ENCODE measurements at places on chromosomes 11 and 22.

DNA sequence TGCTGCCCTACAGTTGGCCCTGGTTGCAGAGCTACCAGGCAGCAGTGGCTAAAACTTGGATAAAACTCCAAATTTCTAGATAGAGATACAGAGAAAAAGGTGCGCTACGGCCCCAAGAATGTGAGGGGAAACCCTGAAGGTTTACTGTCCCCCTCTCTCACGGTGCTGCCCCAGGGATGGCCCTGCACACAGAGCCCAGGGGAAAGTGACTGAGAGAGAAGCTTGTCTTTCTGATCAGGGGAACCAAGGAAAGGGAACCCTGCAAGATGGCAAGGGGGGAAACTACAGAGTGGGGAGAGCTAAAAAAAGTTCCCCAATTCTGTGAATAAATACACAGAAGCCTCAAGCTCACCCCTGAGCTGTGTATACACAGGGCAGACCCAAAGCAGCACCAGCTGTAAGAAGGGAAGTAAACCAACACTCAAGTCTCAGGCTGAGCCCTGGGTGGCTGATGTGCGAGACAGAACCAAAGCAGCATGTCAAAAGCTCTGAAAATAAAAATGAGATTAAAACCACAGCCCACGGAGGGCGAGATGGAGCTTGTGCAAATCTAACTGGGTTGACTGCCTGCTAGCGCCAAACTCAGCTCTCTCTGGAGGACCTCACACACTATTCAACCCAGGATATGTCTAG is 22.1 kb downstream of the GNB1L start:
- no peak for DNase-seq

GRCh38 chr11:85627332-85627997 is at the start of gene DLG2:
DLG2 (minus strand) TSS chr11:85627344.
- peak; percentile 50 for DNase-seq

GRCh38 chr11:125414121-125414520 is 81.9 kb downstream of the FEZ1 start:
- DNase-seq, result no peak

DNA sequence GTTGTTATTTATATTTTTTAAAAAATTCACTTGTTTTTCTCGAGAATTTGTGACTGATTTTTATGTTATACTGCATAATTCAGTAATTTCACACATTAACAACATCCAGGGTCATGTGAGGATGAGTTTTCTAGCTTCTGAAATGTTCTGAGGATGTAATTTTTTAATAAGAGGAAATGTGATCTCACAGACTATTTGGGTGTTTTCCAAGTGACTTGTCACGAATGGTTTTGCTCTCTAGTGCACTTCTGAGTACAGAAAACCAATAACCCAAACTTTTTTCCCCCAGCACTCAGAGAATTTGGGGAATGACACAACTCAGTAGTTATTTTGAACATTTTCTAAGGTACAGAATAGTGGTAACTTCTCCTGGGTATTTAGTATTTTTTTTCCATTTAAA is 821.1 kb upstream of the ARHGAP42 start:
- DNase-seq, result no peak

- DNase-seq, result no peak
These were observed 38.5 kb upstream of the ARFGAP3 start for GRCh38 chr22:42895541-42895981.

GRCh38 chr11:75022296-75022695 is 33.6 kb downstream of the NEU3 start:
- no peak for DNase-seq

DNA sequence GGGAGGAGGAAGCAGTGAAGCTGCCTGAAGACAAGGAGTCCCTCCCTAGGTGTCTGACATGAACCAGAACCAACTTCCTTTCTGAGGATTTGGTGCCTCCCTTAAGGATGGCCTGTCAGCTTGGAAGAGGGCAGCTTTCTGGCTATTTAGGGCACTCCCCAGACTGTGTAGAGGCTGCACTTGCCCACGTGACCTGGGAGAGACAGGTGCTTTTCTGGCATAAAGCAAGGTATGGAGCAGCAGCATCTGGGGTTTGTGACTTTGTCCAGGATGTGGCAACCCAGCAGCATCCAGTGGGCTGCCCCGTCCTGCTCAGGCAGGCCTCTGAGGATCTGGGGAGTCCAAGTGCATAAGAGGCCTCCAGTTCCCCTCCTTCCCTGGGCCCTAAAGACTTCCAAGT is 42.0 kb upstream of the TLCD5 start:
- no peak for DNase-seq

Data from right lung (tissue), 10 donors.